ENCODE measurements at places on chromosomes 5 and 9. TPM values are rescaled to one million over a fixed set of nuclear protein-coding genes. Genes with fewer than 3 reads are reported as not detected.

Gene SH3TC2
- polyA plus RNA-seq = 0.50 TPM

Gene DEPDC1B
- 30.7 TPM for polyA plus RNA-seq

Gene TLR4
- polyA plus RNA-seq = 12.7 TPM

Gene GAS1
- polyA plus RNA-seq = 47.6 TPM

Gene MUSK
- polyA plus RNA-seq = not detected

Gene PFN3
- polyA plus RNA-seq = 1.1 TPM

Gene HNRNPH1
- 1,263 TPM for polyA plus RNA-seq

DNA sequence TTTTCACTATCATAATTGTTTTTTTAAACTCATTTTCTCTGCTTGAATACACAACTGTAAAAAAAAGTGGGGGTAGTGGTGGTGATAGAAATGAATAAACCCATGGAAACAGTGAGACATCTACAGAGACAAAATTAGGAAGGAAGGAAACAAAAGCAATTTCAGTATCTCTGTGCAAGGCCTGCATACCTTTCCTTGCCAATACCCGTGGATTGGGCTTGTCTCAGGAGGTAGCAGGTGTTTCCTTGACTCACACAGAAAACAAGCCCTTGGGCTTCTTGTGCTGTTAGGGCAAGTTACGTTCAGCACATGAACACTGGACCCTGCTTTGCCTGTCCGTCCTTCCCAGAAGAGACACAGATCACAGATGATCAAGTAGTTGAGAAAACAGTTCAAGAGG lies 372.2 kb downstream of the ZSWIM6 start:
- no peak for DNase-seq

- no peak for DNase-seq
These were observed 5.0 kb downstream of the FAM163B start for GRCh38 chr9:133604214-133604613.

GRCh38 chr9:133572821-133573361 lies 36.3 kb downstream of the FAM163B start:
- DNase-seq = no peak

DNA sequence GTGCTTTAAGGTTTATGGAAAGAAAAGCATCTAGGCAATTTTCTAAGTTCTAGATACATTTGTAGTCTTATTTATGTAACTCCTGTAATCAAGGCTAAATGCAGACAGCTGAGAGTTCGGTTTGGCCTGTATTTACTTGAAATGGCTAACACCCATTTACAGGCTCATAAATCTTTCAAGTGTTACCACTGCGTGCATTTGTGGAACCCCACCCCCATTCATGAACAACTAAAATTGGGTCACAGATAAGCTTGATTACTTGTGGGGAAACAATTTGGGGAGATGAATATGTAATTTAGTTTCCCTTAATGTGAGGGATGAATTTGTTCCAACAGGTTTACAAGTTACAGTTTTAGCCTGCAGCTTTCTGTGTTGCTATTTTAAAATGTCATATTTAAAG lies 360.6 kb downstream of the ARRDC3 start:
- no peak for DNase-seq

DNA sequence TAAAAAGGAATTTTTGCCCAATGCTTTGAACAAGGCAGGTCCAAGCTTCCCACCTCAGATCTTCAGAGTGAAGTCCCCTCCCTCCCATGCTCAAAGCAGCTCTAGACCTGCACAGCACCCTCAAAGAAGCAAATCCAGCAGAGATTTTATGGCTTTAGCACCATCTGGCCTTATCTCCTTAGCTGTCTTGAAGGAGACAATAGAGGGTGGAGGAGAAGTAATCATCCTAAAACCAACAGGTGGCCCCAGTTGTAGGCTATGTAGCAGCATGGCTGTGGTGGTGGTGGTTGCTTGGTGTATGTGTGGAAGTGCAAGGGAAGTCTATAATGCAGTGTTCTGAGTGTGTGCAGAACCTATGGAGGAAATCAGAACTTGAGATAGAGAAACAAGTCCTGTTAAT lies 140.1 kb downstream of the GRIA1 start:
- DNase-seq = no peak

- DNase-seq = no peak
These were observed 8.8 kb upstream of the WDR5 start for GRCh38 chr9:134127065-134127580.

Measured in right renal pelvis (tissue), 4 donors.